ENCODE measurements at places on chromosomes 3 and 15.

DNA sequence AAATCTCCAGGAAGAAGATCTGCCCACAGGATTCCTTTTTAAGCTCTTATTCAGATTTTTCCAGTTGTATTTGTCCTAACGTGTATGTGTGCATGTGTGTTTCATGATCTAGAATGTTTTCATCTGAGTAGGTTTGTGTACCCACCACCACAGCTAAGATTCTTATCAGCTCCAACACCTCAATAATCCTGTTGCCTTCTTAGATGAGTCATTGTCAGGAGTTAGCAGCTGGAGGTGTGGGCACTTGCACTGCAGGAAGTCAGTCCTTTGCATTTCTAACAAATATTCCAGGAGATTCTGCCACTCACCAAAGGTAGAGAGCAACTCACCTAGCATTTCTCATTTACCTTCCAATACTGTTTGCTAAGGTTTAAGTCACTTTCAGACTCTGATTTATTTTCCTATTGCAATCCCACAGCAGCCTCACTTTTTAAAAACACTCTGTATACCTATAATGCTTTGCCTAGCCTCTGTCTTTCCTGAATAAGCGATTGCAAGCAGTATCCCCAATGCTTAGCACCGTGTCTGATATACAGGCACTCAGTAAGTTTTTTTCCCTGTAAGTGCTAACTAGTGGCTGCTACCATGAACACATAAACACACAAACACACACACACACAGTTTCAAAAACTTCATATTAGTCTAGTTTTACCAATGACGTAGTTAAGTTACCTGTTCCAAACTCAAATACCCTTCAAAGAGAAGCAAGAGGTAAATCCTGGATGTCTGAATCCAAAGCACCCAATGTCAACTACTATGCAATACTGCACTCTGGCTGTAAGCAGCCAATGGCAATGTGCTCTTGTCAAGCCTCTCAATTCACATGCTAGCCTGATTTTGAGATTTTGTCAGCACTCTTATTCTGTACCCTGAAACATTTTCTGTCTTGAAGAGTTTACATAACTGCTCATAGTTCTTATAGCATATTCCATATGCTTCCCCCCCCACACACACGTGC, 713.5 kb upstream of the LMCD1 start:
- no peak for DNase-seq

DNA sequence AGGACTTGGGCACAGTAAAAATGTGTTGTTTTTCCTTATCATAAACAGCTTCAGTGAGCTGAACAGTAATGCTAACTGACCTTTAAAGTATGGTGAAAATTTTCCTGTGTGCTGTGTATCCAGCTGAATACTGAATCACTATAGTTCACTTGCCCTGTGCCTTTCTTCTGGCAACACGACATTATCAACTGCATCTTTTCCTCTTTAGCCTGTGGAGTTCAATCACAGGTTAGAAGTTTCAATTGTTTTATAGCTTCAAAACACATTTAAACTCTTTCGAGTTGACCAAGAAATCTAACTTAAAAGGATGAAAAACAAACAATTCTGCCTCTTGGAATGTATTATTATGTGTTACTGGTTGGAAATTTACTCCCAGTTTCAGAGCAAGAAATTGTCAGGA, 1120.7 kb upstream of the ALCAM start:
- no peak for DNase-seq

GRCh38 chr3:24972491-24972890, 455.6 kb upstream of the RARB start:
- no peak for DNase-seq

GRCh38 chr3:143822374-143822773, 25.9 kb downstream of the SLC9A9 start:
- DNase-seq = peak; percentile 60

GRCh38 chr3:155131104-155131503, 51.0 kb downstream of the MME start:
- no peak for DNase-seq

DNA sequence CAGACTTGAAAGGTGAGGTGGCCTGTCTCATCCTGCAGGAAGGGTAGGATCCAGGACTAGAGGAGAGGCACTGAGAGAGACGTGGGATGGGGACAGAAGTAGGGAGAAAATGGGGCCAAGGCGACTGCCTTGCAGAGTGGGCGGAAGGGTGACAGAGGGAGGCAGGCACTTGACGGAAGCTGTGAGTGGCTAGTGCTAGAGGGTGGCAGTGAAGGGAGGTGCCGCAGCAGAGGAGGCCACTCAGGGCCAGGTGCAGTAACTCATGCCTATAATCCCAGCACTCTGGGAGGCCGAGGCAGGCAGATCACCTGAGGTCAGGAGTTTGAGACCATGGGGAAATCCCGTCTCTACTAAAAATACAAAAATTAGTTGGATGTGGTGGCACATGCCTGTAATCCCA, 7.3 kb downstream of the CCDC33 start:
- no peak for DNase-seq

- no peak for DNase-seq
Measured at GRCh38 chr3:108130236-108130635, 39.4 kb upstream of the CD47 start.

- DNase-seq = no peak
Measured at GRCh38 chr15:77839970-77840905, 207.5 kb upstream of the LINGO1 start.
